ENCODE measurements at places on chromosomes 4 and X. TPM values are rescaled to one million over a fixed set of nuclear protein-coding genes. Genes with fewer than 3 reads are reported as not detected.

- DNase-seq = no peak
Measured at GRCh38 chrX:133649651-133650050, 234.4 kb upstream of the GPC4 start.

The TMSB15C gene
- 5.4 TPM for total RNA-seq

The NMU gene
- total RNA-seq = not detected

The GPRASP1 gene
- total RNA-seq = 19.9 TPM

Measured in aorta (tissue), 5 donors.